Mesendoderm (in vitro differentiated cells): ENCODE measurements at places on chromosomes 5 and 9.
A peak's percentile ranks its signal among the peaks of the same experiment; 100 is the strongest.

- peak; percentile 55 for DNase-seq
These were observed 192.5 kb upstream of the RORB start for GRCh38 chr9:74304598-74304997.

DNA sequence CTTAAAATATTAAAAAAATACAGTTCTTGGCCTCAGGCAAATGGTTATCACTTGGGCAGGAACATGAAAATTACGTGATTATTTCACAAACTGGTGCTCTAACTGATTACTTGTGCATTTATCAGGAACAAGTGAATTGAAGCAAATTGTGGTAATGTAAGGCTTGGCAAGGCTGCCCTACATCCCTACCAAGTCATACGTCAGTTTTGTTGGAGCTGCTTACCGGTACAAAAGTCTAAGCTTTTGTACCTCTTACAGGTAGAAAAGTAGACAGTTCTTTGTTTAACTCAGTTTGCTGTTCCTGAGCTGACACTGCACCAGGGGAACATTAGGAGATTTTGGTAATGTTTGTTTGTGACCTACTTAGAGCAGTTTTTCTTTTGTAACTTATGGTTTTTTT, 2.2 kb downstream of the G3BP1 start:
- DNase-seq = no peak

DNA sequence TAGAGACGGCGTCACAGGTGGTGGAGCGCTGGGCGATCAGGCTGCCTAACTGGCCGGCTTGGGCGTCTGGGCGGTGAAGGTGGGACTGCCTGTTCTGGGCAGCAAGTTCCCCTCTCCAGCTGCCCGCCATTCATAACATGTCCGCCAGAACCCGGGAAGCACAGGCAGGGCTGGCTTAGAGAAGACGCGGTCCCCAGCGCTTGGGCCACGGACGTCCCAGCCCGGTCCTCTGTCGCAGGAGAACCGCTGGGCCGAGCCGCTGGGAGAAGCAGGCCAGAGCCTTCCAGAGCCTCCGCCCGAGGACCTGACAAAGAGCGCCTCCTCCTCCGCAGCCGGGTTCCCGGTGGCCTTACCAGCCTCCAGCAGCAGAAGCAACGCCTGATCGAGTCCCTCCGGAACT, 15.2 kb upstream of the HAND1 start:
- DNase-seq = no peak

DNA sequence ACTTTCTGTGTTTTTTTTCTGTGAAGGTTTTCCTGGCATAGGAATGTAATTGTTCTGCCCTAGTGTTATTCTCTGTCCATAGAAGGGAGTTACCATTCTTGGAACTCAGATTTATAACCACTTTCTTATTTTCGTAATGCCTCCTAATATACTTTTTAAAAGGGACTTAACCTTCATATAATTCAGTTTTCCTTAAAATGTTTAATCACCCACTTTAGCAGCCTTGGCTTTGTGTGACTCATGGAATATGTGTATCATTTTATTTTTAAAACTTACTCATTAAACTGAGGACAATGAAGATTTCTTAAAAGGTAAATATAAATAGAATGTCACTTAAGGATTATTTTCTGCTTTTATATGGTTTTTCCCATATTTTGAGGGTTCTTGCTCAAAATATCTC, 50.0 kb downstream of the RAI14 start:
- DNase-seq = no peak

DNA sequence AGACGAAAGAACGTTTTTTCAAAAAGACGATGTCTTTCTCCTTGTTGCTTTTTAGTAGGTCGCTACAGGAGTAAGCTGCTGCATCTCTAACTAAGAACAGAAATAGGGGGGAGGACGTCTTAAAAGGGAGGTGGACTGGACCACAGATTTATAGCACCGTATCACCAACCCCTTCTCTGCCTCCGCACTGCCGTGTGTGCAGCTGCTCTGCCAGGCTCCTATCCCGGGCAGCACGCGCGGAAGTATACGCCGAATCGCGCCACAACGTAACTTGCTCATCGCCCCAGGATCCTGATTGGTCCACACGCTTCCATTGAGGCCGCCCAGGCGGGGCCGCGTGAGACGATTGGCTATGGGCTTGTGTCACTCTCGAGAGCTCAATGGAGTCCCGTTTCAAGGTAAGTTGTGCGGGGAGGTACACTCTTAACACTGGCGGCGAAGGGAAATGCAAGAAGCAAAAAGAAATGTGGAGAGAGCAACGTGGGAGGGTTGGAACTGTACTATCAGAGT, at the start of gene ELAVL2:
TSS of gene ELAVL2 (minus strand) at position 121 of the 510 bp plus-strand sequence. CDS start 64,006 bp downstream, outside the sequence.
- DNase-seq = peak; percentile 100

DNA sequence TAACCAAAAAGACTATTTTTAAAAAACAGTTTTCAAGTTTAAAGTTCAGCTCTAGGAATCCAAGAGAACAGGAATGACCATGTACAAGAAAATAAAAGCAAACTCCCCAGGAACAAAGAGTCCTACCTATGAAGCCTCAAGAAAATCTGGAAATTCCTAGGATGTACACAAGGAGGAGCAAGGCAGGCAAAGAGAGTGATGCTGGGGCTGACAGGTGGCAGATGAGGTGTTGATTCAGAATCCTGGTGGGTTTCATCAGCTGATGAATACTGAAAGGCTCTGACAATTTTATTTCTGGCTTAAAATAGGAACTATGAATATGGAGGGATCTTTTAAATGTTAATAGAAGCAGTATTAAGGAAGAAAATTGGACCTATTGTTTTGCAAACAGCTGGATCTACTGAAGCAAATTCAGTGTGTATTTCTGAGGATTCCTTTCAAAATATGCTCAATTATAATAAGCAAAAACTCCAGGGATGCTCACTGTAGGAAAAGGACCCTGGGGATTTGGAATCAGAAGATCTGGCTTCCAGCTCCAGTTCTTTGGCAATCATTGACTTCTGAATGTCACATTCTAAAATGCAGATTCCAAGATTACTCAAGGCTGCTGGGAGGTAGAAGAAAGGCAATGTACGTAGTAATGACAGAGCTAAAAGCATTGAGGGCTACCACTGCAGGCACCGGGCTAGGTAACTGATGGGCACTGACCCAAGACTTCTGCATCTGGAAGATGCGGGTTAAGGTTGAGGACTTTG, 28.0 kb upstream of the SH3RF2 start:
- peak; percentile 58 for DNase-seq

GRCh38 chr5:144522698-144523097, 352.0 kb downstream of the KCTD16 start:
- DNase-seq = no peak

- no peak for DNase-seq
These were observed 118.5 kb upstream of the FSTL4 start for GRCh38 chr5:133730866-133731265.

DNA sequence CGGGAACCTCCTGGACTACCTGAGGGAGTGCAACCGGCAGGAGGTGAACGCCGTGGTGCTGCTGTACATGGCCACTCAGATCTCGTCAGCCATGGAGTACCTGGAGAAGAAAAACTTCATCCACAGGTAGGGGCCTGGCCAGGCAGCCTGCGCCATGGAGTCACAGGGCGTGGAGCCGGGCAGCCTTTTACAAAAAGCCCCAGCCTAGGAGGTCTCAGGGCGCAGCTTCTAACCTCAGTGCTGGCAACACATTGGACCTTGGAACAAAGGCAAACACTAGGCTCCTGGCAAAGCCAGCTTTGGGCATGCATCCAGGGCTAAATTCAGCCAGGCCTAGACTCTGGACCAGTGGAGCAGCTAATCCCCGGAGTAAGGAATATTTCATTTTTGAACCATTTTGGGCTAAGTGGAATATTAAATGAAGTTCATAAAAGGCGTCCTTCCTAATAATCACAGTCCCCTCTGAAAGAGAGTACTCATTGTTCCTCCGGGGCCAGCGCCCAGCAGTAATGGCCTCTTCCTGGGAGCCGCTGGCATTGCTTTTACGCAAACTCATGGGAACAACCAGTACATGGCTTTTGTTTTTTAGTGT, 23.6 kb downstream of the QRFP start:
- DNase-seq = no peak

GRCh38 chr9:123400926-123401503, 45.0 kb downstream of the CRB2 start:
- no peak for DNase-seq

DNA sequence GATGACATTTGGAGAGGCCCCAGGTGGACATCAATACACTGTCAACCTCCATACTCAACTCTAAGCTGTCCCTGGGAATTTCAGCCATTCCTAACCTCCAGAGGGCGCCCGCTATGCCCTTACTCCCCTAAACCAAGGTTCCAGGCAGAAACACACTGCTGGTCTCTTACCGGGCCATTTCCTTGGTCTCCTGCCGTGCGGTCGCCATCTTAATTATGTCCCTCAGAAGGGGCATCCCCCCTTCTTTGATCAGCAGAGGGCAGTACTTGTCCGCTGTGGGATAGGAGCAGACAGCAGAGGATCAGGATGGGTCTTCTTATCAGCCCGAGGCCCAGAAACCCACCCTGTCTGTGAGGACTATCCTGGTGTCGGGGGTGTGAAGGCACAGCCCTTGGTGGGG, 9.3 kb upstream of the ZDHHC12 start:
- DNase-seq = peak; percentile 99
